ENCODE measurements at places on chromosomes 6 and 20. TPM values are rescaled to one million over a fixed set of nuclear protein-coding genes. Genes with fewer than 3 reads are reported as not detected.

Gene RHAG
- total RNA-seq: not detected

DNA sequence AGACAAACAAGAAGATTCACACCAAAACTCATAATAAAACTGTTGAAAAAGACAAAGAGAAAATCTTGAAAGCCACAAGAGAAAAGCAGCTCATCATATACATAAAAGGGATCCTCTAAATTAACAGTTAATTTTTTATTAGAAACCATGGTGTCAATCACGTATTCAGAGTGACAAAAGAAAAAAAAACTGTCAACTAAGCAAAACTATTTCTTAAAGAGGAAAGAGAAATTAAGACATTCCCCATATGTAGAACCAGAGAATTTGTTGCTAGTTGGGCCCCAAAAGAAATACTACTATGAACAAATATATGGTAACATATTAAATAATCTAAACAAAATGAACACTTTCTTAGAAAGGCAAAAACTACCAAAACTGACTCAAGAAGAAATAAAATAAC is 74.3 kb upstream of the TENT5A start:
- DNase-seq: no peak

Gene E2F1
- total RNA-seq: 31.5 TPM

DNA sequence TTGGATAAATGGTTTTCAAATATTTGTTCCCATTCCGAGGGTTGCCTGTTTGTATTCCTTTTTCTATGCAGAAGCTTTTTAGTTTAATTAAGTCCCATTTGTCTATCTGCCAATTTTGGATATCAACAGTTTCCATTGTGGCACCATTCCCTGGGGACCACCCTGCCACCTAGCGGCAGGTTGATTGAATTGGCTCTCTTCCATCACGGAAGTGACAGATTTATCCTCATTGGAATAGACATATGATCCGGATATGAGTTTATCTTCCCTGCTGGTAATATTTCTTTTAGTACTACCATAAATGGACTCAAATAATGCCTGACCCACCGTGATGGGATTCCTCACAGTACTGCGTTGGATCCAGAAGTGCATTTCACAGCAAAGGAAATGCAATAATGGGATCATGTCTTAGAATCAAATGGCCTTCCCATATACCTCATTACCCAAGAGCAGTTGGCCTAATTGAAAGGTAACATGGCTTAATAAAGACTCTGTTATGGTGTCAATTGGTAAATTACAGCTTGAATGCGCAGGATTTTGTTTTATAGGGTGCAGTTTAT is 327.0 kb downstream of the BMP2 start:
- DNase-seq: no peak

DNA sequence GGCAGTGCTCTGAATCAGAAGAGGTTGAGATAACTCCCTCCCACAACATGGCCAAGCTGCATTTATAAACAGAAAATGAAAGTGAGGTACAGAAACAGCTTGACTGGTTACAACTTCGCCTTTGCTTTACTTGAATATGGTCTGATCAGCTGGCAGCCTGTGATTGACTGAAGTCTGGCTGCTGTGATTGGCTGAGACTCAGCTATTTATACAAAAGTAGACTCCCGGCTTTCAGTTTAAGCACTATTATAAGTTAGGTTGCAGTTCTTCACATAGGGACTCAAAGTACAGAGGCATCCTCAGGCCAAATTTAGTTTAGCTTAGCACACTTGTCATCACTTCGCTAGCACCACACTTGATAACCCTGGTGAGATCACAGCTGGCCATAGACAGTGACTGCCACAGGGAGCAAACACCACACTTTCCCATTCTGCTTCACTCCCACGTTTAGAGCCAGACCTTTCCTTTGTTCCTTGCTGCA is 362.6 kb downstream of the EPM2A start:
- no peak for DNase-seq

DNA sequence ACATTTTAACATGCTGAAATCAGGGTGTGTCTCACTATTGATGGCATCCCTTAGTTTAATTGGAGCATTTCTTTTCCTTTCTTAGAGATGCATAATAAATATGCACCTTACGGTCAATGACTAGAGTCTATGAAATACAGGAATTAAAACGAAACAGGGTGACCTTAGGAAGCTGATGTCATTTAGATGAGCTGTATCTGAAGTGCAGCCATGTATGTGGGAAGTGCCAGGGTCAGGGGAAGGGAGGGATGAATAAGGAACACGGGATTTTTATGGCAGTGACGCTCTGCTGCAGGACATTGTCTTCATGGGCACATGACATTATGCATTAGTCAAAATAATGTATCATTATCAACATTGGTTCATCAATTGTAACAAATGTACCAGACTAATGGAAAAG is 84.0 kb downstream of the AGPAT4 start:
- no peak for DNase-seq
